Suprapubic skin (tissue), 4 donors: ENCODE measurements at places on chromosomes 6 and 20. TPM values are rescaled to one million over a fixed set of nuclear protein-coding genes. Genes with fewer than 3 reads are reported as not detected.

DNA sequence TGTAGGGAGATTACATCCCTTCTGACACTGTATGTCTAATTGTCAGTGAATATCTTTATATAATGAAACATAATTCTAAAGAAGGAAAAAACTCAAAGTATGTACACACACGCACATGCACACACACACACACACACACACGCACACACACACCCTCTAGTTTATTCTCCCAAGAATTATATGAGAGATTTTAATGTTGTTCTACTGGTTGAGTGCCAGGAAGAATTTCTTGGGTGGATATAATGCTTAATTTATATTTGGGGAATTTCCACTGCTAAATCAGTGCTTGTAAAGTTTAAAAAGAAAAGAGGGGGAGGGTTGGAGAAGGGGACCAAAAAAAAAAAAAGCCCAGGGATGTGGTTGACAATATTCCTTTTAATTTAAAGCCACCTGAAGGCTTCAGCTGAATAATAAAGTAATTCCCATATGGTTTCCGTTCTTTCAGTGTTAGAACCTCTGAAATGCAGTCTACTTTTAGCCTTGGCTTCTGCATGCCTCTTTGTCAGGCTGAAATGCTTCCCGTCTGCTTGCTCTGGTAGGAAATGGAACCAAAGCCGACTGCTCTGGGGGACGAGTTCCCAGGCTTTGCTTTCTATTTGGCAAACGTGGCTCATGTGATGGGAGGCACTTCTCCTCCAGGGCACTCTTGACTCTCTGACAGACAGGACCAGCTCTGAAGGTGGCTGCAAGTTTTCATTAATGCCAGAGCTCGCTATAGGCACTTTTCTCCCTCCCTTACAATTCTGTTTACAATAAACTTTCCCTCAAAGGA lies 225.4 kb downstream of the PRL start:
- no peak for DNase-seq

- DNase-seq, result no peak
Measured at GRCh38 chr6:1326535-1327121, 14.7 kb downstream of the FOXQ1 start.

- no peak for DNase-seq
Measured at GRCh38 chr20:10523443-10523842, 88.3 kb downstream of the SLX4IP start.

GRCh38 chr6:137846772-137847313 lies 20.2 kb upstream of the TNFAIP3 start:
- no peak for DNase-seq

DNA sequence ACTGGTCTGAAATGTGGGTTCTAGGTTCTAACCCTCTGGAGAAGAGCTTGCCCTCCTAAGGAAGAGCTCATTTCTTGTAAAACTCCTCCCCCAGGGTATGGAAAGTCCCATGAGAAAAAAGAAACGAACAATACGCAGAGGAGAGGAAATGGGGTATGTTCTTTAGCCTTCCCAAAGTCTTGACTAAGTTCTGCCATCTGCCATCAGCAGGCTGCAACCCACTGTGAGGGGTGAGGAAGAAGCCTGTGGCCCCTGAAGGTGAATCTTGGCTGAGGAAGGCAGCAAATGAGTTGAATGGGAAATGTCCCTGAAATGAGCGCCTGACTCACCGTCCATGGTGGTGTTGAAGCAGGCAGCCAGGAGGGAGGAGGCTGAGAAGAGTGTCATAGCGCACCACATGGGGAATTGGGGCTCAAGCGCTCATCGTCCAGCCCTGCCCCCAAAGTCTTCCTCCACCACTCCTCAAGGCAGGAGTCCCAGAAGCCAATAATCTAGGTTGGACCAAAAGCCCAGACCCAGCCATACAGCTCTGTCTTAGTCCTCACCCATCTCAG lies 10.4 kb upstream of the MATN4 start:
- DNase-seq, result no peak

DNA sequence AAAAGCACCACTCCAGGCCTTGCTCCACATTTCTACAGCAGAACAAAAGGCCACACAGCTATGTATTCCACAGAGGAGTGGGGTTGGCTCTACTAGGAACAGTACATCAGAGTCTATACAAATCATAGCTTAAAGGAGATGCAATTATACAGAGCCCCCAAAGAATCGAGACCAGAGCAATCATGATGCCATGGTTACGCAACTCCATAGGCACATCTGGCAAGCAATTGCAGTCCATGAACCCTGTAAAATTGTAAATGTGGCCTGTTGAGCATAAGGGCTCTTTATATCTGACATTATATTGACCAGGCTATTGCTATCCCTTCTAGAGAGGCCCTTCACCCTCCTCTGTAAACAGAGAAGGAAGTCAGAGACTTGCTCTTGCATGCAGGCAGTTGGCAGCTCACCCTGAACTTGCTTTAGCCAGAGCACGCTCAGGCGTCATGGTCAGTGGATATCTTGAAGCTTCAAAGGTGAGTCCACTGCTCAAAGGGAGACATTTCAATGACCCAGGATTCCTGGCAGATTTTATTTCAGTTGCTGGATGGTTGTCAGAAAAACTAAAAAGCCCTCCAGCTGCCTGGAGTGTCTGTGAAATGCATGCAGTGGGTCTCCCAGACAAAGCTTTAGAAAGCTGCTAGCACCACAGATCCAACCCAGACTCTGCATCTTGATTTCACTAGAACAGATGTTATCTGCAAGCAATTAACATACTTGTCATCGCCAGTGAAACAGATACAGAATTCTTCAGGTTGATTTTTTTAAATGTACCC lies 357.2 kb downstream of the CENPW start:
- no peak for DNase-seq

DNA sequence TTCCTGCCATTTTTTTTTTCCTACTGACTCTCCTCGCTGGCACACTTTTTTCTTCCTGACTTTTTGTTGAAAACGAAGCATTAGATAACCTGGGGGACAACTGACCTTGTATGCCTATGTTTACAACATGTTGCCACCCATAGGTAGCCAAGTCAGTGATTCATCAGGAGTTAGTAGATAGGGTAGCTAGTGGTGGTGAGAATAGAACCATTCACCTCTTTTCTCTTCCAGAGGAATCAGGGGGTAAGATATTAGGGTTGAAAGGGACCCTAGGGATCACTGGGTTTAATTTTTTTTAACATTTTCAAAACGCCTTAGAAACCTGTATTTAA lies 427.9 kb upstream of the FLRT3 start:
- no peak for DNase-seq

Gene CSNK2A1
- total RNA-seq, result 103 TPM

Gene CEP162
- 2.0 TPM for total RNA-seq

Gene ERMARD
- total RNA-seq, result 49.1 TPM

Gene PCSK2
- 23.1 TPM for total RNA-seq

Gene APCDD1L
- total RNA-seq, result 1.1 TPM

Gene ID4
- 295 TPM for total RNA-seq

Gene RIPPLY2
- not detected for total RNA-seq

Gene TAGAP
- 1.5 TPM for total RNA-seq

Gene RFX6
- not detected for total RNA-seq
